Esophagus mucosa (tissue), 1 donor: ENCODE measurements at places on chromosomes 2 and 18.
A peak's percentile ranks its signal among the peaks of the same experiment; 100 is the strongest.

DNA sequence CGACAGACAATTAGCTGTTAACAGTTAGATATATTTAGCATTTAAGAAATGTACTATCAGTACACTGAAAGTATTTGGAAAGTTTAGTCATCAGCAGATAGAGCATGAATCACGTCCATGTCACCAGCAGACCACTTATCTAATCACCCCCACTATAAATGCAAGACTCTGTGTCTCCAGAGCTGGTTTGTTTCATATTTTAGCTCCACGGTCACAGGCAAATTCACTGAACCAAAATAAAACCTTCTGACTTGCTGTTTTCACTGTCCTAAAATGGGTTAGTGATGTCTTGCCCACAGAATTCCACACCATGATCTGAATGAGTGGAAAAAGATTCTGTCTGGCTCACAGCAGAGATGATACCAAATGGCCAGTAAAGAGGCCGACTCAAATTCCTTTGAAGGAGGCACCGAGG, 64.9 kb downstream of the CDH2 start:
- no peak for ATAC-seq

- no peak for ATAC-seq
These were observed 82.4 kb upstream of the CAVIN2 start for GRCh38 chr2:191929288-191929687.

DNA sequence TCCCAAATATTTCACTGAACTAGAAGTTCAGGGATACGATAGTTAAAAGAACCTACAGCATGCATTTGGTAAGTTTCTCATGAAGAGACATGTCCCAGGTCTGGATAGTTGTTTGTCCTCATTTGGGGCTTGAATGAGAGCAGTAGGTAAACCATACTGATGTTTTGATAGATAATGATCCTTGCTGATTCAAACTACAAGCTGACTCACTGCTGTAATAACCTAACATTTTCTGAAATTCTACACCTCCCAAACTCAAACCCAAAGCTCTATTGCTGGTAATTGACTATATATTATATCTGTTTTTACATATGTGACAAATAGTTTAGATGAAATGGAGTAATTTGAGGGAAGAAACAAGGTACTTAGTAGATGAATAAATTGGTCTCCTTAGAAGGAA, 154.1 kb upstream of the BOD1L2 start:
- ATAC-seq: no peak

DNA sequence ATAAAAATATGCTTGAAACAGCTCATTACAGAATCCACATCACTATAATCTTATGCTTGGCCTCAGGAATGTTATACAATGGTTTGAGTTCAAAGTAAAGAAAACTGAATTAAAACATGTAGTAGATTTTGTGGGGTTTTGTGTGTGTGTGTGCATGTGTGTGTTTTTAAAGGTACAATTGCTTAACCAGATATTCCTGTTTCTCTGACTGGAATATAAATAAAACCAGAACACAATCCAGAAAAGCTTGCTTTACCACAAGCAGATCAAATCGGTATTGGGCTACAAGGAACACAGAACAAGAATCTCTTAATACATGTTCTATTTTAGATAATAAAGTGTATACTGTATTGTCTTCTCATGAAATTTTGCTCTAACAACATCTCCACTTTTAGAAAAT, 110.0 kb downstream of the TMEM247 start:
- peak; percentile 69 for ATAC-seq

DNA sequence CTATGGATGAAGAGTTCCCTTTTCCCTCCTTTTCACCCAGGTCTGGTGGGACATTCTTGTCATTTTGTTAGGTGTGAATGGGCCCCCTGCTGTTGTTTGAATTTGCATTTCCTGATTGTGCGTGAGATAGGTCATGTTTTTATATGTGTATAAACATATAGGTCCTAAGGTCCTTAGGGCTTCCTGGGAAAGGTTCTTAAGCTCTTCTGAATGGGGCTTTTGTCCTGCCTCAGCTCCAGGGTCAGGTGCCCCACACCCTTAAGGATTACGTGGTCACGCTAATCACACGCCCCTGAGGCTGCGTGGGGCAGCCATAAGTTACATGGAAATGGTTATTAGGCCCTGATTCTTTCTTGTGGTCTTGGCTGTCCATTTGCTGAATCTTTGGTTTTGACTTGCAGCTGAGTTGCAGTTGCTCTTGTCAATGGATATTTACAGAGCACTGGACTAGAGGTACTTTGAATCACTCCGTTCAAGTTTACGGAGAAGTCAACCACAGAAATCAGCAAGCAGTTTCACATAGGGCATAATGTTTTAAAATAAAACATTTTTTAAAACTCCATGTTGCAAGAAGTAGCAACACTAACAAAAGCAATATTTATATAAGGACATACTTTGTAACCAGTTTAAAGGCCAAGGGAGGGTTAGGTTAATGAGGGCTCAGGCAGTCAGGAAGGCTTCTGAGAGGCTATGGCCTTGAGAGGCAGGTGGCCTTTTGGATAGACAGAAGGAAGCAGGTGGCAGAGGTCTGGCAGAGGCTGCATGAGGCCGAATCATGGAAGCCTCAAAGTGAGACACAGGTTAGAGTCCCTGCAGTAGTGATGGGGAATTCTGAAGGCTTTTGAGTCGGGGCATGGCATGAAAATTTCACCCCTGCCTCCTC, 24.2 kb downstream of the LIPG start:
- no peak for ATAC-seq

GRCh38 chr18:61173554-61173953, 159.7 kb upstream of the CDH20 start:
- peak; percentile 72 for ATAC-seq

DNA sequence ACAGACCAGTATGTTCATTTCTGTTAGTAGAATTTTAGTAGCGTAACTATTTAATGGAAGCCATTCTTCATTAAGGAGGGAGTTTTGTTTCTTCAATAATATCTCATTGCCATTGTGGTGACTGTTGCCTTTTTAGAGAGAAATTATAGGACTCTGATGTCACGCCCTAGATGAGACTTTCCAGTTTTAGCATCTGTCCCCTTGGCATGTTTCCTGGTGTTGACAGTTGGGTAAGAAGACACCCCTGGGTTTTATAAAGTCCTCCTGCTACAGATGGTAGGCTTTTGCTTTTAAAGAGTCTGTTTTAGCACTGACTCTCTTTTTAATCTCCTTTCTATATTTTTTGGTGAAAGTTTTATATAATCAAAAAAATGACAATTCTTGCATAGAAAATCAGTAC, 41.9 kb downstream of the KCNJ3 start:
- ATAC-seq: no peak
